ENCODE measurements at places on chromosomes 5 and 9.

- DNase-seq = no peak
These were observed 102.5 kb upstream of the DHFR start for GRCh38 chr5:80757290-80757689.

GRCh38 chr5:149403923-149404745, 25.0 kb upstream of the IL17B start:
- no peak for DNase-seq

GRCh38 chr9:115038178-115038577, 79.8 kb downstream of the TNC start:
- no peak for DNase-seq

DNA sequence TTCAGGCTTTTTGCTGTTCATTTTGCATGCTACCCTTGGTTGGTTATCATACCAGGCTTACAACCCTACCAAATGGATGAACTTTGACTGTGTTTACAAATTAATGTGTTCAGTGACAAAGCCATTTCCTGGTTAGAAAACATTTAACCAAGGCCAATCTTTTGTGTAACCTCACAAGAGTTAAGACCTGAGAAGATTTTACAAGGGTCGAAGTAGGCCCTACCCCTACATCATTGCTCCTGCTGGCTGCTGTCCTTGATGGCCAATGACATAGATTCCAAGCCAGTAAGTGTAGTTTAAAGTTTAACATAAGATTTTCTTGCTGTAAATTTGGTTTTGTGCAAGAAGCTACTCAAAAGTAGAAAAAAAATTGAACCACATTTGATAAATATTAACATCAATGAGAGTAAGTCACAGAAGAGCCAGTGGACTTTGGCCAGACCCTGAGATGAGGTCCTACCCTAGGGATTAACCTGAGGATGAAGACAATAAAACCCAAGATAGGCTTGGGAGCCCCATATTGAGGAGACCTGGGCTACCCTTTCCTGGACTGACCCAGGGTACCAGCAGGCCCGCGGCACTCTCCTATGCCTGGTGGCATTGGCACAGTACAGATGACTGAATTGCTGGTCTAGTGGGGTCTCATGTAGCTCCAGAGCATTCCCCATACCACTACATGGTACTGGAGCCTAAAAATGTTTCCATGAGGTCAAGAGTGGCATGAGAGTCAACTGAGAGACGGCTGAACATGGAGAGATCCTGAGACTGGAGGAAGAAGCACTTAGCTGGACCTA, 8.3 kb downstream of the C1QTNF3 start:
- DNase-seq = no peak

- DNase-seq = no peak
These were observed 153.9 kb upstream of the DAP start for GRCh38 chr5:10914741-10915480.

GRCh38 chr5:16490911-16491310, 25.3 kb upstream of the ZNF622 start:
- DNase-seq = no peak

GRCh38 chr5:5941486-5941885, 436.9 kb downstream of the MED10 start:
- DNase-seq = no peak

DNA sequence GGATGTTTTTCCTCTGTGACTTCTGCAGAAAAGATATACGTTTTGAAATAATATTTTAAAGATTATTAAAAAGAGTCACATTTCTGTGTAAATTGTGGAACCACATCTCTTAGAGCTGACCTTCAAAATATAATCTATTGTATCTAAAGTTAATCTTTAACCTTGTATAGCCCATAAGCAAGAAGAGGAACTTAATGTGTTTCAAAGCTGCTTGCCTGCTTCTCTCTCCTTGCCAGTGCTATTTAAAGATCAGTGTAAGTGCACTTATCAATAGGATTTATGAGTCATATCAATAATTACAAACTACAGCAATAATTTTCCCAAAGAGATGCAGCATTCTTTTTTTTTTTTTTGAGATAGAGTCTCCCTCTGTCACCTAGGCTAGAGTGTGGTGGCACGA, 29.4 kb upstream of the GDA start:
- no peak for DNase-seq

- DNase-seq = no peak
These were observed 3.7 kb downstream of the C5orf46 start for GRCh38 chr5:147902609-147903115.

DNA sequence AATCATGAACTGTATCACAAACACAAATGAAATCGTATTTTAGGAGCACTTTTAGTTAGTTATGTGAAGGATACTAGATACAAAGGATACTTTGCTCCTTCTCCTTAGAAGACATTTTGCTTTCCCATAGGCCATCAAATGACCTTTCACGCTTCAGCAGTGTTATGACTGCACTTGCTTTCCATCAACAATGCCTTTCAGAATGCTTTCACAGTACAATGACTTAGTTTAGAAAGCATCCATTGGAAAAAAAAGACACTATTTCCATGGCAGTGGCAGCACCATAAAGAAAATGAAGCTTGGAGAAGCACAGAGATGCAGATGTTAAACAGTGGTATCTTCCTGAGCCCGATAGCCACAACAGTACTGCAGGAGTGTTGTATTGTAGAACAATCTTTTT, 203.9 kb downstream of the PCSK1 start:
- no peak for DNase-seq

DNA sequence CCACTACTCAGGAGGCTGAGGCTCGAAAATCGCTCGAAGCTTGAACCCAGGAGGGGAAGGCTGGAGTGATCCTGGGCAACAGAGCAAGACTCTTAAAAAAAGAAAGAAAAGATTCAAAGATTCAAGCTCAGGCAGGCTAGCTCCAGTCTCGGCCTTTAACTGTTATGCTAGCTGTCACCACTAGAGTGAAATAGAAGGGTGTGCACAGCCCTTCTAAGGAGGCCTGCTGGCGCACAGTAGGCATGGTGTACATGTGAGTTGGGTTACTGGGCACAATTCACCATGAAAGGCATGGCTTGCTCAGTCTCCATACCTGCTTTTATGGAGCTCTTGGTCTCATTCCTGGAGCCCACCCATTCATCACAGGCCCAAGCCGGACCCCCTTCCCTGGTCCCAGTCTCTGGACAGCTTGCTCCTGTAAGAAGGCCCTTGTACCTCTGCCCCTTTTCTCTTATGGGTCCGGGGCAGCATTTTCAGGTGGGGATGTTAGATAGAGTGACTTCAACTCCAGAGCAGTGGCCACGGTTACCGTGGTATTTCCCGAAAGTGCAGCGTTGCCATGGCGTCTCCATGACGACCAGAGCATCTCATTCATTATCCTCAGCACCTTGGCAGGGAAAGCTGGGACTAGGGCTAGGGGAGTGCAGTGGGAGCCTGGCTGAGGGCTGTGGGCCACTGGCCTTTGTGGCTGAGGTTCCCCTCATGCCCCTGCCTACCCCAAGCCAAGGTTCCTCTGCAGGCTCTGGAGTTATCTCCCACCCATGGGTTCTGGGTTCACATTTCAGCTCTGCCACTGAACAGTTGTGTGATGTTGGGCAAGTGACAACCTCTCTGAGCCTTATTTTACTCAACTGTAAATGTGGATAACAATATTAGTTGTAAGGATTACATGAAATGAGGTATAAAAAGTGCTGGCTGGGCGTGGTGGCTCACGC, 5.7 kb downstream of the NDST1 start:
- no peak for DNase-seq

DNA sequence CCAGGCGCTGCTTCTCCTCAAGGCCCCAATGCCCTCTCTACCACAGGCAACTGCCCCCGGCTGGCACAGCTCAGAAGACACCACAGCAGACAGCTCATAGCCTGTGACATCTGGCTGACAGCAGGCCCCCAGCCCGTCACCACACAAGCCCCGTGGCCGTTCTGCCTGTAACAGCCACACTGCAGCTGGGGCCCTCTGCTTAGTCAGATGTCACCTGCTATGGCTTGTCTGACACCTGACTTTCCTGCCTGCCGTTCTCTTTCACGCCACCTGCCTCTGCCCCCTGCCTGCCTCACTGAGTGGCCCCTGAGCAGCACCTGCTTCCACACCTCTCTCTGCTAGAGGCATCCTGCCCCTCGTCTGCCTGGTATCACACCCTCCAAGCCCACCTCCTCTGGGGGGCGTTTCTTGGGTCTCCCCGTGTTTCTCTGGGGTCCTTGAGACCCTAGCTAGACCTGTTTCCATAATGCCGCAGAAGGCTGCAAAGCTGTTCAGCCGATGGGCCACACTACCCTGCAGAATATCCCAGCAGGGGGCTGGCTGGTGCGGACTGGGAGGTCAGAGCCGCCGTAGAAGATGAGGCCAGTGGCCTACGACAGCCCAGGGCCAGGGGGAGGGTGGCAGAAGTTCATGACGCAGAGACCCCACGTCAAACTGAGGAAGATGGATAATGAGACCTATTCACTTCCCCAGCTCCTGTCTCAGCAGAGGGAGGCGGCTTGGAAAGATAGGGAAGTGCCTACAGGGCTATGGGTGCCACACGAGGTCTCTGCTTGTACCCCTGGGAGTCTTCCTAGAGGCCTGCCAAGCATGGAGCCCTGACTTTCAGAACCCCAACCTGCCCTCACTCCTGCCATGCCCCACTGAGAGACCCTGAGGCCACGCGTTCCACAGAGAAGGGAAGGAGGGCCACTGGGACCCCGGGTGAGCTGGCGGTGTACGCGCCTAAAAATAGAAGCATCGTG, 95.1 kb downstream of the ZNF354C start:
- DNase-seq = no peak

DNA sequence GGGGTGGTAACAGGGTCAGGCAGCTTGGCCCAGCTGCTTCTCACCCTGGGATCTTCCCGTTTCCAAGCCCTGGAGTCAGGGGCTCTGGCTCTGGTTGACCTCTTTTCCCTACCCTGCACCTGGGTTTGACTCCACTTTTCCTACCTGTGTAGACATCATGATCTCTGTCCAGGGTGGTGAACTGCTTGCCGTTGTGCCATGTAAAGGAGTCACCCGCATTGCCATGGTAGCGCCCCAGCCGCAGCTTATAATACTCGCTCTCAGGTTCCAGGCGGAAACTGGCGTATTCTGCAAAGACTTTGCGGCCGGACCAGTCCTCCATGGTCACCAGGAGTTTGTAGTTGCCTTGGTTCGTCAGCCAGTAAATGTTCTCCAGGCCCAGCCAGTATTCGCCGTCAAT, 30.9 kb downstream of the ANGPTL2 start:
- DNase-seq = no peak

- DNase-seq = no peak
These were observed 205.3 kb upstream of the NFIL3 start for GRCh38 chr9:91628892-91629291.

- DNase-seq = no peak
These were observed 47.1 kb downstream of the SH3RF2 start for GRCh38 chr5:145983446-145983845.

GRCh38 chr5:126603402-126603991, 2.8 kb downstream of the PHAX start:
- no peak for DNase-seq

DNA sequence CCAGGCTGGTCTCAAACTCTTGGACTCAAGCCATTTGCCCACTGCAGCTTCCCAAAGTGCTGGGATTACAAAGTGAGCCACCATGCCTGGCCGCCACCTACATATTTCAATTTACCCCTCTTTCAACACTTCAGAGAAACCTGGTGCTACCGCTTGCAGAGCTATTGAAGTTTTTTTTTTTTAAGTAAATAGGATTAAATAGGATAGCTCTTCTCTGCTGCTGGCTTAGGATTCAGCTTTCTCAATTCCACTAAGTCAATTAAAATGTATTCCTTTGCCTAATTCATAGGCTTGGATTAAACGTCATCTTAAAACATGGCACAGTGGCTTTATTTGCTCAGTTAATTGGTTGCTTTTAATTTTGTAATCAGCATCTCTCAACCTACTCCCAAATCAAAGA, 41.0 kb downstream of the KIAA1191 start:
- no peak for DNase-seq

- DNase-seq = no peak
These were observed 37.3 kb downstream of the IPPK start for GRCh38 chr9:92632641-92633040.

GRCh38 chr5:154593071-154593470, 115.0 kb upstream of the HAND1 start:
- no peak for DNase-seq

DNA sequence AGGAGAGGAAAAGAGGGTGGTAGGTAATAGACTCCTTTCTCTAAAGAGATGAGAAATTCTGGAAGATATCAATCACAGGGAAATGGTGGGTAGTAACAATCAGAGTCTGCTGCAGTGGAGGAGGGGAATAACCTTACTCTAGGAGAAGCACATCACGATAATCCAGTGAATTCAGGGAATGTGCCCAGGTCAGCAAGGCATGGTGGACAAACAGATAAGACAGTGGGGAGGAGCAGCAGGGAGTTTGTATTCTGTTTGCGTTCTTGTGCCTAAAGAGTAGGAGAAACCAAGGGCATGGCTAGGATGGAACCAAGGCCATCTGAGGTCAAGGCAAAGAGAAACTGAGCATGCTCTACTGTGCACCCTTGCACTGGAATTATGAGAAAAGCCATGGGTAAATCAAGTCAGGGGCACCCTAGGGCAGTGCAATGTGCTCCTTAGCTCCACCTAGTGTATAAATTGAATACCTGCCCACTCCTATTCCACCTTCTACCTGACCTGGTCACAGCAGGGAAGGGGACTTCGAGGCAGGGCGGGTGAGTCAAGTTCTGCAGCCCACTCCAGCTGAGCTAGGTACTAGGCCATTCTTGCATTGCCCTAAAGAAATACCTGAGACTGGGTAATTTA, 31.6 kb downstream of the RETREG1 start:
- no peak for DNase-seq

DNA sequence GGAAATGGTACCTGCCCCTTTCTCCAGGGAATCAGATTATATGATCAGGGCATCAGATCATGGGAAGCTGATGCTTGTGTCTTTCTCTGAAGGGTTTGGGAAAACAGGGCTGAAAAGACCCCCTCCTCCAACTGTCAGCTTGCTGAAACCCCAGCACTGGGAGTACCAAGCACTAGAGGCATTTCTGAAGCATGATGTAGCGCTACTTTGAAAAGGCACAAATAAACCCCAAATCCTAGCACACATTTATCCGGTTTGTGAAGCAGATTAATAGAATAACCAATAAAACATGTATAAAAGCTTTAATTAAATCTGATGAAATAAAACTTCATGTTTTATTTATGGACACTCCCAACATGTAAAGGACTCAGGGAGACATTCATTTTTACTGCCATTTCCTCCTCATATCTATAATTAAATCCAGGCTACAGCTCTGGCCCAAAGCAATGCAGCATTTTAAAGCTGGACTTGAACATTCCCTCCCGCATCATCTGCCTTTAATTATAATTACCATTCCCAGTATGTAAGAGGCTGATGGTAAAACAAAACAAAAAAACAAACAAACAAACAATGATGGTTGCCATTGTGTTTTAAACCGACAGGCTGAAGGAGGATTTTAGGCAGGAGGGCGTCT, 298.2 kb upstream of the RFX3 start:
- DNase-seq = no peak

- DNase-seq = no peak
These were observed 24.1 kb upstream of the FEM1C start for GRCh38 chr5:115568668-115569067.

DNA sequence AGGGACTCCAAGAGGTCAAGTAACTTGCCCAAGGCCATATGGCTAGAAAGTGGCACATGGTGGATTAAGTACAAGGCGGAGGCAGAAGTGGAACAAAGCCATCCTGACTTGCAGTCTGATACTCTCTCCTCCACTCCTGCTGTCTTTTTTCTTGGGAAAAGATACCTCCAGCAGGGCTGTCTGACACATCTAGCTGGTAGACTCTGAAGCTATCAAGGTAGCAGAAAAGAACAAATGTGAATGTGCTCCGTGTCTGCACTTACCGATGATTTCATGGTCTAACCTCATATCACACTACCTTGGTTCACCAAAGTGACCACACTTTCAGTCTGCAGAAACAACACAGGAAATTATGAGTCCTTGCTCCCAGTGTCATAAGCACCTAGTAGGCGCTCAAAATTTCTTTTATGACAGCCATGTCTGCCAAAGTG, 284.8 kb downstream of the CRB2 start:
- no peak for DNase-seq

GRCh38 chr5:6729386-6730310, 16.4 kb downstream of the TENT4A start:
- DNase-seq = no peak
